ENCODE measurements at places on chromosomes 6 and 20. TPM values are rescaled to one million over a fixed set of nuclear protein-coding genes. Genes with fewer than 3 reads are reported as not detected.
A peak's percentile ranks its signal among the peaks of the same experiment; 100 is the strongest.

The FAM184A gene
- 4.6 TPM for total RNA-seq

DNA sequence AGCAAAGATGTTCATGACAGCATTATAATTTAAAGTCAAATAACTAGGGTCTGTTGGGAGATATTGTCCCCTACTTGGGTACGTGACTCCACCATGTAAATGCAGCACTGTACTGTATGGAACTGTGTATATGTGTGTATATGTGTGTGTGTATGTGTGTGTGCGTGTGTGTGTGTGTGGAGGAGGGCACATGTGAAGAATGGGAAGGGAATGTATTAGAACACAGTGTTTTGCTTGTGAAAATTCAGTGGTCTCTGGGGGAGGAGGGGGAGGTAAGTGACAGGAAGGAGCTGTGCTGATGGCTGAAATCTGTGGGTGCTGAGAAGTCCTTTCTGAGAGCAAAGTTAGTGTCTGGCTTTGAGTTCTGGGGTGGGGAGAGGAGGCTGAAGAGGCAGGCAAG is 23.9 kb upstream of the VEGFA start:
- DNase-seq = no peak

- DNase-seq = no peak
Observed at GRCh38 chr6:144647971-144648651, 363.0 kb downstream of the UTRN start.

DNA sequence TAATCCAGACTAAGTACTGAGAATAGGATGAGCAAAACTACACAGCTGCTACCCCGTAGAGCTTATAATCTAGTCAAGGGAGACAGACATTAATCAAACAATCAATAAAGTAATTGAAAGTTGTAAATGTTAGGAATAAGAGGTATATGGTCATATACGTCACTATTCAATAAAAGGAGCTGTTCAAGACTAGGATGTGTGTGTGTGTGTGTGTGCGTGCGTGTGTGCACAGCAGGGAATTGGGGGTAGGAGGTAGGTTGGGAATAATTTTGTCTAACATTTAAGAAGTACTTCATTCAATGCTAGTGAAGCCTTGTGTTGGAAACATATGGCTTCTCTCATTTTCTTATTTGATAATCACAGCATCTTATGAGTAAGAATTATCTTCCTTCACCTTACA is 41.8 kb downstream of the SESN1 start:
- DNase-seq = no peak

The DPPA5 gene
- not detected for total RNA-seq

- DNase-seq = peak; percentile 69
Observed at GRCh38 chr6:145372671-145373151, 362.6 kb downstream of the EPM2A start.

DNA sequence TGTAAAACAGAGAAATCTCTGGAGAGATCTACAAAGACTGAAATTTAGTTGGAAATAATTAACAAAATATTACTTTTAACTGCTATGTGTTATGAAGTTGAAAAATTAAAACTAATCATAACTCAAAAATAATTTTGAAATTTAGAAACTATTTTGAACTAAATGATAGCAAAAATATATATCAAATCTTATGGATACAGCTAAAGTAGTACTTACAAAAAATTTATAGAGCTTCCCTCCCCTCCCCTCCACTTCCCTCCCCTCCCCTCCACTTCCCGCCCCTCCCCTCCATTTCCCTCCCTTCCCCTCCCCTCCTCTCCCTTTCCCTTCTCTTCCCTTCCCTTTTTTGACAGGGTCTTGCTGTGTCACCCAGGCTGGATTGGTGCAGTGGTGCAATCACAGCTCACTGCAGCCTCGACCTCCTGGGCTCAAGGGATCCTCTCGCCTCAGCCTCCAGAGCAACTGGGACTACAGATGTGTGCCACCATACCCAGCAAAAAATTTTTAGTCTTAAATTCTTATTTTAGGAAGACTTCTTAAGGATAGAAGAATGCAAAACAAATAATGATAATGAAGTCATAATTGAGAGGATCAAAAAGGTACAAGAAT is 87.2 kb upstream of the RGS17 start:
- DNase-seq = no peak

DNA sequence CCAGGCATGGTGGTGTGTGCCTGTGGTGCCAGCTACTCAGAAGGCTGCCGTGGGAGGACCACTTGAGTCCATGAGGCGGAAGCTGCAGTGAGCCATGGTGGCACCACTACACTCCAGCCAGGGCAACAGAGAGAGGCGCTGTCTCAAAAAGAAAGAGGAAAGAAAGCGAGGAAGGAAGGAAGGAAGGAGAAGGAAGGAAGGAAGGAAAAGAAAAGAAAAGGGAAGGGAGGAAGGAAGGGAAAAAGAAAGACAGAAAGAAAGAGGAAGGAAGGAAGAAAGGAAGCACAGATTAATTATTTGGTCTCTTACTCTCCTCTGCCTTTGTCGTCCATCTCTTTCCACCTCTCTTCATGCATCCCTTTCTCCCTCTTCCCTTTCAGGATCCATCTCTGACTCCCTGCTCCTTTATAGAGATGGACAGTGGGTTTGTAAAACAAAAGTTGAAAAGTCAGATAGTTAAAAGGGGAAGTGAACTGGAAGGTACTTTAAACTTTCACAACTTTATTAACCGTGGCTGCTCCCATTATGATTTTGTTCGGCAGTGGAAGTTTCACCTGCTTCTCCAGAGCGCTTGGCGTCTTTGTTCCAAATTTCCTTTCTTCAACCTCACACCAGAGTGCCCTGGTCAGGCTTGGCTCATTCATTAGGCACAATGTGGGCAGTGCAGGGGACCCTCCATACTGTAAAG is 1.5 kb downstream of the HLA-DQA1 start:
- no peak for DNase-seq

- DNase-seq = peak; percentile 82
Observed at GRCh38 chr6:169452117-169452868, 198.6 kb upstream of the THBS2 start.

GRCh38 chr20:37647946-37648345 is 45.9 kb upstream of the CTNNBL1 start:
- DNase-seq = no peak

The CALHM6 gene
- not detected for total RNA-seq

- DNase-seq = no peak
Observed at GRCh38 chr6:110517601-110518281, 41.3 kb upstream of the SLC22A16 start.

GRCh38 chr6:154266560-154267099 is 90.0 kb downstream of the IPCEF1 start:
- DNase-seq = no peak

- peak; percentile 93 for DNase-seq
Observed at GRCh38 chr6:158488065-158488464, 71.8 kb upstream of the TMEM181 start.
